ENCODE measurements at places on chromosomes 7 and 10. TPM values are rescaled to one million over a fixed set of nuclear protein-coding genes. Genes with fewer than 3 reads are reported as not detected.
A peak's percentile ranks its signal among the peaks of the same experiment; 100 is the strongest.

DNA sequence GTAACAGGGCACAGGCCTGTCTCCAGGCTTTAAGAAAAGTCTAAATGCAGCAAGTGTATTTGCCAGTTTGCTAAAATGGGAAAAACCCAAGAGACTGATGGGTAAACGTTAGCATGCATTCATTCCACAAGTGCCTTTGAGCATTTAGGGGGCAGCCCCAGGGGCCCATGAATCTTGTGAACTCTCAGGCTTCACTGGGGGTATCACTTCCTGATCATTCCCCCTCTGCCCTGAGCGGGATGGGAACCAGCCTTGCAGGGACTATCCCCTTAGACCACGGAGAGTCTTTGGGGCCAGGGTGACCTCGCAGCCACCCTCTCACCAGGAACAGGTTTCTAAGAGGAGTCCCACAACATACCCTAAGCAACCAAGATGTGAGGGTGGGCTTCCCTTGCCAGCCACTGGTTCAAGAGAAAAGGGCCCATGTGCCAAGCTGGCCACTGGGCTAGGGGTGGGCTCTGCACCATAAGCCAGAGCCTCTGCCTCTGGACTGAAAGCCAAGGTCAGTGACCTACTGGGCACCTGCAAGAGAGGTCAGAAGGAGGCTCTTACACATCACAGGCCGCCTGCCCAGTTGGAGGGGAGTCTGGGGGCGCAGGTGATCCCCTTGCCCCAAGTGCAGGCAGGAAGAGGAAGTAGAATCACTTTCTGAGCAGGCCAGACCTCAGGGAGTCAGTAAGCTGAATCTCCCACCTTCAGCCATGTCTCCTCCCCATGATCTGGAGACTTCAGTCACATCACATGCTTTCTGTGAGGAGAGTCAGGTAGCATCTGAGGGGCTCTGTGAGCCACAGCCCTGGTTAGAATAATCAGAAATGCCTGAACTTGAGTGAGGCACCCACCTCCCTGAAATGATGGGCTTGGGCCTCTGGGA, 75.0 kb downstream of the C10orf105 start:
- peak; percentile 49 for DNase-seq

The TCAF2 gene
- polyA plus RNA-seq: 3.2 TPM

DNA sequence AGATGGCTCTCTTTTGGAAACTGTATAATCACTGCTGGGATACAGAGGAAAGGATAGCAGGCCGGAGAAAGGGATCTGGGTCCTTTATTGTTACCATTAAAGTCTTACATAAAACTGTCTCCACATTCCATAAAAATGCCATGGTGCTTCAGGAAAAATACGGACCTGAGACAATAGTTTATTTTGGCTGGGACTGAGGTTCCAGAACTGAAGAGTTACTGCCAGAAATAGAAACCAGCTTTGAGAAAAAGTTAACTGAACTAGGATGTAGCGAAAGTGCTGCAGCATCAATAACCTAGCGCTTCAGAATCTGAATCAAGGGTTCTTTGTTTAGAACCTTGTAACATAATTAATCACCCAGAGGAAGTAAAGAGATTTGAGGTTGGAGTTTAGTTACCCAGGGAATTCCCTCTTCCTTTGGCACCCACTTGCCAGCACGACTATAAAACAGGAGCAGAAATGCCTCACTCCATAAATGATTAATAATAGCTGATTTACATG, 38.0 kb downstream of the MEOX2 start:
- DNase-seq: no peak

GRCh38 chr7:3309140-3309539, 8.1 kb downstream of the SDK1 start:
- DNase-seq: no peak

The TMEM139 gene
- 0.25 TPM for polyA plus RNA-seq

- no peak for DNase-seq
These were observed 212.8 kb upstream of the PODXL start for GRCh38 chr7:131769241-131769640.

The PNLIPRP1 gene
- polyA plus RNA-seq: not detected

The FAM180A gene
- not detected for polyA plus RNA-seq

GRCh38 chr10:50919010-50919409, 33.6 kb upstream of the A1CF start:
- no peak for DNase-seq

DNA sequence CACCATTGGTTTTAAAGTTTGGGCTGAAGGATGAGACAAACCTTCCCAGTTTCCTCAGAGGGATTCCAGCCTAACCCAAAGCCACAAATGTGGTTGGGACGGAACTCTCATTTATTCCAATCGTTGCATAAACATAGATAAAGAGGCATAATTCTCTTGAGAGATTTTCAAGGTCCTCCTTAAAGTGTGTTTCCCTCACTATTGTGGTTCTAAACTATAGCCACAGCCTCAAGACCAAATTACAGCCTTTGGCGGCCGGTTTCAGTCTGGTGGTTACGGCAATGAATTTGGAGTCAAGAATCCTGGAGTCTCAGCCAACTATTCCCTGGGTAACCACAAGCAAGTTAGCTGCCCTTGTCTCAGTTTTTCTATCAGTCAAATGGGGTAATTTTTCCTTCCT, 42.6 kb downstream of the SEM1 start:
- DNase-seq: no peak

DNA sequence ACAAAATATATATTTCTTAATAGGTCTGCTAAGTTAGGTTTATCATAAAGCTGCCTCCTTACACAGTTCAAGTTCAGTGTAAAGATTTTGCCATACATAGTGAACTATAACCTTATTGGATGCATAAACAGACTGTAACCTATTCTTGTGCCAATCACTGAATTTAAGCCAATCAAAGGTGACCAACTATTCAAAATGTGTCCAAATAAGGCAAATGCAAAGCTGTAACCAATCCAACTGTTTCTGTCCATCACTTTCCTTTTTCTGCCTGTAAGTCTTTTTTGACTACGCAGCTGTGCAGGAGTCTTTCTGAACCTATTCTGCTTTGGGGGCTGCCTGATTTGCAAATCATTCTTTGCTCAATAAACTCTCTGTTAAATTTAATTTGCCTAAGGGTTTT, 11.6 kb upstream of the DNMBP start:
- peak; percentile 51 for DNase-seq

DNA sequence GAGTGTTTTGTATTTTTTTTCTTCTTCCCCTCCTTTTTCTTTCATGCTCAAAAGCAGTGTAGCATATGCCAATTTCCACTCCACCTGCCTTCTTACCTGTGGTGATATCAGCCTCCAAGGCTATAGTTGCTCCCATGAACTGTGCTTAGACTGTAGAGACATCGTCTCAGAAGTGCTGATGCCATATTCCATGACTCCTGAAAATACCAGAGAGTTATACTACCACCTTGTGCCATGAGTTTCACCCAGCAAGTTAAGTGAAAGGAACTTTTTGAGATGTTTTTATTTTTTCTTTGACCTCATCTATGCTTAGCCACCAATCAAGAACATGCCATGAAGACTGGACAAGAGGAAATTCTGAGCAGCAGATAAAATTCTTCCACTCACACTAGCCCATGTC, 142.8 kb upstream of the SEMA3E start:
- DNase-seq: no peak

The PNLIPRP2 gene
- not detected for polyA plus RNA-seq

- DNase-seq: no peak
These were observed 102.6 kb upstream of the FEZF1 start for GRCh38 chr7:122407195-122407594.

The GPR15LG gene
- polyA plus RNA-seq: 4.2 TPM

DNA sequence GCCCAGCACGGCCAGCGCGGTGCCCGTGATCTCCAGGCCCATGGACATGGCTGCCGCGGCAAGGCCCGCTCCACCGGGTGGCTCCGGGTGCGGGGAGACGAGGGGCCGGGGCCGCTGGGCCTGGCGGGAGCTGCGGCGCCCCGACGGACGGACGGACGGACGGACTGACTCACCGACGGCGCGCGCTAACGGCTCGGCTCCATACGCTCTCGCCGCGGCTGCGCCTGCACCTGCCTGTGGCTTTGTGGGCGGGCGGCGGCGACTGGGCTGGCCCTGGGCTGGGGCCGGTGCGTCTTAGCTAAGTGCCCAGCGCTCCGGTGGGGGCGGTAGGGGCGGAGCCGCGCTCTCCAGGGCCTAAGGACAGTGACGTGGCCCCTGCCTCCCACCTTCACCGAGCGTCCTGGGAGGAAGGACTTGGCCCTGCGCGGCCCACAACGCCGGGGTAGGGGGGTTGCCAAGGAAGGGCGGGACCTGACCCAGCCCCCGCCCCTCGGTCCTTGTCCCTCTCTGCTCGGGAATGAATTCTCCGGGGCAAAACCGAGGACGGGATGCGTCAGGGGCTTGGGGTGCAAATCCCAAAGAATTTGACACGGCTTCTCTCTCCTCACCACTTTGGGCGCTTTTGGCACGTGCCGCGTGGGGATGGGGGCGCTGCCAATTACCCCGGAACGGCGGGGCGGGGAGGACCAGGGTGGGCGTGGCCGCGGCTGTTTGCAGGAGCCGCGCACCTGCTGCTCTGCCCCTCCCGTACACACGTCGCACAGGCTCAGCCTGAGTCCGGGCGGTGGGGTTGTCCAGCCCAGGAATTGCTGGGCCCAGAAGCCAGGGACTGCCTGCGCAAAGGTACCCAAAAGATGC, at the start of gene CLDN3:
Gene CLDN3 (minus strand): TSS at position 269 of the 858 bp plus-strand sequence. CDS start 221 bp downstream, at position 48.
- no peak for DNase-seq

DNA sequence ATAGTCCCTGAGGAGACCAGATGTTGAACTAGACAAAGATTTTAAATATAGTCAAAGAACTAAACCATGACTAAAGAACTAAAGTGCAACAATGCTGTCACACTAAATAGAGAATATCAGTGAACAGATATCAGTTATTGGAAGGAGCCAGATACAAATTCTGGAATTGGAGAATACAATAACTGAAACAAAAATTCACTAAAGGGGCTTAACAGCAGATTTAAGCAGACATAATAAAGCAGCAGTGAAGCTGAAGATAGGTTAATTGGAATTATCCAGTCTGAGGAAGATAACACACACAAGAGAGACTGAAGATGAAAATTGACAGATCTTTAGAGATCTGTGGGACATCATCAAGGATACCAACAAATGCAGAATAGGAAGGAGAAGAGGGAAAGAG, 10.4 kb downstream of the KPNA7 start:
- no peak for DNase-seq

GRCh38 chr10:73772281-73773151, 9.3 kb upstream of the CHCHD1 start:
- DNase-seq: peak; percentile 48

DNA sequence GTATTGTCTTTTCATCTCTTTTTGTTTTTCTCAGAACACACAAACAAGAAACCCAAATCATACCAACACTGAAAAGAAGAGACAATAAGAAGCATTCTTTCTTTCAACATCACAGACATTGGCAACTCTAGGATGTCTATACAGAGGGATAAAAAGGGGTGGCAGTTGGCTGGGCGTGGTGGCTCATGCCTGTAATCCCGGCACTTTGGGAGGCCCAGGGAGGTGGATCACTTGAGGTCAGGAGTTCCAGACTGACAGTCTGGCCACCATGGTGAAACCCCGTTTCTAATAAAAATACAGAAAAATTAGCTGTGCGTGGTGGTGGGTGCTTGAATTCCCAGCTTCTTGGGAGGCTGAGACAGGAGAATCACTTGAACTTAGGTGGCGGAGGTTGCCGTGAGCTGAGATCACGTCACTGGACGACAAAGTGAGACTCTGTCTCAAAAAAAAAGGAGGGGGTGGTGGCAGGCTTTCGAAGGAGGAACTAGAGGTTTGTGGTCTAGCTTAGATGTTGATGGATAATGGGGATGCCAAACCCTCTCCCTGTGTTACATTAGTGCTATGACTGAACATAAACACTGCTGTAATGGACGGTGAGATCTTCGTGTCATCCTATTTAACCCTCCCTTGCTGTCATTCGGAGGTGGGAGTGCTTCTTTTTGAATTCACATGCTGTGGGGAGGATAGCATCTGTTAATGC, 9.4 kb downstream of the CNNM2 start:
- DNase-seq: no peak

Data from GM12878 (cell line).